Kasumi-1 (cell line): ENCODE measurements at places on chromosomes 2 and 18.

- no peak for DNase-seq
These were observed 349.8 kb downstream of the RBM43 start for GRCh38 chr2:150911766-150912280.

GRCh38 chr2:173199294-173199693, 123.6 kb downstream of the MAP3K20 start:
- DNase-seq = no peak

DNA sequence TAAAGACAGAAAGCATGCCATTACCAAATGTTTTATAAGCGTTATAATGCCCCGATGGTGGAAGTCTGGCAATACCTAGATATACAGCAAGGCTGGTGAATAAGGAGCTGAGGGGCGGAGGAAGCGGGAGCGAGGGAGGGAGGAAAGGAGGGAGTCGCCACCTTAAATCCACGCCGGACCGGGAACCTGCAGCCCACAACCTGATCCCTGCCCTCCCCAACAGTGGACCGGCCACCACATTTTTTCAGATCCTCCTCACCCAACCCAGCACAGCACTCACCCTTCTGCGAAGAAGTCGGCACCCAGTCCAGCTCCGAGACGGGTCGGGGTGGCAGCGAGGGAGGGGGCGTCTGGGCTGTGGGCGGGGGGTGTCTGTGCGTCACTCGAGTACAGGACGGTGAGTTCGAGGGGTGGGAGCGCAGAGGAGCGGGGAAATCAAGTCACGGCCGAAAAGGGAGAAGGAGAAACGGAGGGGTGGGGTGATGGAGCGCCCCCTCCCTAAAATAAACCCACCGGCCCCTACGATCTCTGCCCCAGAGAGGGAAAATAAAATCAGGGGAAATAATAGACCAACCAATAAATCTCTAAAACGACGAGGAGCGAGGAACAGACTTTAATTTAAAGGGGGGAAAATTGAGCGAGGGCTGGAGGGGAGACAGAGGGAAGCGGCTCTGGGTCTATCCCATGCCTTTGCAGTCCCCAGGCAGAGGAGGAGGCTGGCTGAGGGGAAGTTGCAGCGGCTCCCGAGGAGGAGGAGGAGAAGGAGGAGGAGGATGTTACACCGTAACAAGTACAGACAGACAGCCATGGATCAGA, 96.5 kb upstream of the SERTAD2 start:
- peak; percentile 52 for DNase-seq

- DNase-seq = no peak
These were observed 232.7 kb downstream of the DYSF start for GRCh38 chr2:71685941-71686611.

- DNase-seq = no peak
These were observed 881.8 kb downstream of the SLC4A3 start for GRCh38 chr2:220509096-220509757.

DNA sequence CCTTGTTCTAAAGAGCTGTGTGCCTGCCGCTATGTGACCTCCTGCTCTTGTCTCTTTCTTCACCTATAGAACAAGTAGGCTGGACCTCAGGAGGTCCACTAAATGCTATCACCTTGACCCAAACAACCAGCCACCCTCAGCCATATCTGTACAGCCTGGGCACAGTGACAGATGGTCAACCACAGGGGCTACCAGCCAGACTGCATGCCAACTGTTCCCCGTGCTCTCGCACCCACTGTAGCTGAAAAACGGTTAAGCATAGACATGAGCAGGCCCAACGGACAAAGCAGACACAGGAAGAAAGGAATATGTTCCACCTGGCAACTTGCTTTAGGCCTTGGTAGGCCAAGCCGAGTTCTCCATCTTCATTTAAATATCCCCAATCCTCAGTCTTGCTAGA, 43.2 kb upstream of the ACAA2 start:
- no peak for DNase-seq

DNA sequence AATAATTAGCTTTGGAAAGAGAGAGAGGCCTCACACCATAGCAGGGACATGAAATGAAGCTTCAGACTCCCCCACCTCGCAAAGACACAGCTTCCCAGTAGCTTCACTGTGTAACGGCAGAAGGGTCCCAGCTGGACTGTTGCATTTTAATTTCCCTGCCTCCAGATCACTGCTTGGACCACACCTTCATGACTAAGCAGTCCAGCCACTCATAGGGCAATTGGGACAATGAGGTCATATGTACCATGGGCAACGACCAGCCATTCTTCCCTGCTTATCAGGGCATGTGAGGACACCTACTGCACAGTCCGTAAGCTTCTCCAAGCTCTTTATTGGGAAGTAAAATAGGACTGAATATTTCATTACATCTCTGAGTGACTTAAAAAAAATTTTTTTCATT, 183.0 kb downstream of the MREG start:
- no peak for DNase-seq

DNA sequence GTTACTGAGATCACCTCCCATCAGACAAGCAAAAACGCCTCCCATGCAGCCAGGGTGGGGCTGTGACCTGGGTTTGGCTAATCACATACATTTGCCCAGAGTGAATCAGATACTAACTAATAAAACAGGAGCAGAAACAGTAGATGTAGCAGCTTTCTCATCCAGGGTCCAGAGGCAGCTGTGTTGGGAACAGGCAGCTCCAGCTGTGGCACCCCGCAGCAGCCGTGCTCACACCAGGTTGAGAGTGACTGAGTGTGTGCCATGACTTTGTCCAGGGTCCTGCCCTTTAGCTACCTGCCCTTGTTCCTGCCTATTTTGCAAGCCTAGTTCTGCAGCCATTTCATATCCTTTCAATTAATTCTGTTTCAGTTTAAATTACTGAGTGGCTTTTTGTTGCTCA, 20.5 kb downstream of the DDX18 start:
- DNase-seq = no peak

DNA sequence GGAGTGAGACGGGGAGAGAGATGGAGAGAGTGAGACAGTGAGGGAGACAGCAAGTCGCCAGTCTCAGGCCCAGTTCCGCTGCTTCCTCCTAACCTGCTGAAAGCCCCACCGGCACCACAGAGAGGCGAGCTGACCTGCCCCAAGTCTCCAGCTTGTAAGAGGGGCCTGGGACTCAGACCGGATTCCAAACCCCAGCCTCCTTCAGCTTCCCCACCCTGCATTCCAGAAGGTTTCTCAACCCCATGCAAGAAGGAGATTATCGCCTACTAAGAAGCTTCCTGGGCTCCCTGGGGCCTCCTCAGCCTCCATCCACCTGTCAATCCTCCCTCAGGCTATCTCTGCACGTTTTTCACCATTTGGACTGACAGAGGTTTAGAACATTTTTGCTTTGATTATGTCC, 173.1 kb upstream of the RAB6C start:
- no peak for DNase-seq

DNA sequence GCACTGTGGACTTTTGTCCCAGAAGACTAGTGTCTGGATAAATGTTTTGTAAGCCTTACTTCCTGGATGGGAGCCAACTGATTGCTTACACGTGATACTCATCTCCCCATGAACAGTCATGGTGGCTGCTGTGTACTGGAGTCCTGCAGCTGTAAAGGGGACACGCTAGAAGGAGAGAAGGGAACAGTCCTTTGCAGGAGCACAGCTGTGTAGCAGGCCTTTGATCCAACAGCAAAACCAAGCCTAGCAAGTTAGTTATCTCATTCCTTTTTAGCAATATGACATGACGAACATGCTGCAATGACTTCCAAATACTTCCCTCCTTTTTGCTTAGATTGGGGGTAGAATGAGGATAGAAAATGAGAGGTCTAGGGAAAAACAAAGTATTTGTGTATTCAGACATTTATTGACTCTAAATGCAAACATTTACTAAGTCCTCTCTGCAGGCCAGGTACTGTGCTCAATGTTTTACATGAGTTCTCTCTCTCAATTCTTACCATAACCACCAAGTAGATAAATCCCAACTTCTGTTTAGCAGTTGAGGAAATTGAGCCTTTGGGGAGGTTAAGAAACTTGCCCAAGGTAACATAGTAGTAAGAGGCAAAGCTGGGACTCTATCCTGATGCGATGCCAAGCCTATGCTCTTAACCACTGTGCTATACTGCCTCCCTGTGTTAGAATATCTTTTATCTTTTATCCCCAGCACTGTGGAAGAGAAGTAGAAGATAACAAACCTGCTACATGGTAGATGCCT, 55.4 kb upstream of the CD28 start:
- peak; percentile 29 for DNase-seq

- no peak for DNase-seq
These were observed 9.5 kb downstream of the ELP2 start for GRCh38 chr18:36139245-36139644.

- peak; percentile 10 for DNase-seq
These were observed 13.7 kb upstream of the TNP1 start for GRCh38 chr2:216873573-216873972.

GRCh38 chr2:64601034-64601754, 52.5 kb downstream of the SERTAD2 start:
- DNase-seq = no peak

DNA sequence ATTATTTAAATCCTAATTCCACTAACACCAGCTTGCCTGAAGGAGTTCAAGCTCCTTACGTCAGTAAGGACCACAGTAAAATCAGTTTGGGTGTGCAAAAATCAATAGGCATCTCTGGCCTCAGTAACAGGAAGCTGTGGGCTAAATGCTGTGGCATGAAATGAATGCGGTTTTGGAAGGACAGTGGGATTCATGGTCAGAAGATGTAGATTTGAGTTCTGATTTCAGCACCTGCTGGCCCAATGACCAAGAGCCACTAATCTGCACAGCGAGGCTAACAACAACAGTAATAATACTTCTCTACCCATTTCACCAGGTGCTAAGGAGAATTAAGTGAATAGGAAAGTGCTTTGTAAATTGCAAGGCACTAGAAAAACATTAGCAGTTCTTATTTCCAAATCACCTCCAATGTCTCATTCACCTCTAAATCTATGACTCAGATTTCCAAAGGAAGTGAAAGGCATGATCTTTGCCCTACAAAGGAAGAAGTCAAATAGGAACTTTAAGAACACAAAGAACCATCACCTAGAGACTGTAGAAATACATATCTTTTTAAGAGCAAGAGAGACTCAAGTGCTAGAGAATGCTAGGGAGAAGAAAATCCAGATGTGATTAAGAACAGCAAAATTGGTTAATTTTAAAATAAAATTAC, 172.6 kb downstream of the ANKRD44 start:
- no peak for DNase-seq

DNA sequence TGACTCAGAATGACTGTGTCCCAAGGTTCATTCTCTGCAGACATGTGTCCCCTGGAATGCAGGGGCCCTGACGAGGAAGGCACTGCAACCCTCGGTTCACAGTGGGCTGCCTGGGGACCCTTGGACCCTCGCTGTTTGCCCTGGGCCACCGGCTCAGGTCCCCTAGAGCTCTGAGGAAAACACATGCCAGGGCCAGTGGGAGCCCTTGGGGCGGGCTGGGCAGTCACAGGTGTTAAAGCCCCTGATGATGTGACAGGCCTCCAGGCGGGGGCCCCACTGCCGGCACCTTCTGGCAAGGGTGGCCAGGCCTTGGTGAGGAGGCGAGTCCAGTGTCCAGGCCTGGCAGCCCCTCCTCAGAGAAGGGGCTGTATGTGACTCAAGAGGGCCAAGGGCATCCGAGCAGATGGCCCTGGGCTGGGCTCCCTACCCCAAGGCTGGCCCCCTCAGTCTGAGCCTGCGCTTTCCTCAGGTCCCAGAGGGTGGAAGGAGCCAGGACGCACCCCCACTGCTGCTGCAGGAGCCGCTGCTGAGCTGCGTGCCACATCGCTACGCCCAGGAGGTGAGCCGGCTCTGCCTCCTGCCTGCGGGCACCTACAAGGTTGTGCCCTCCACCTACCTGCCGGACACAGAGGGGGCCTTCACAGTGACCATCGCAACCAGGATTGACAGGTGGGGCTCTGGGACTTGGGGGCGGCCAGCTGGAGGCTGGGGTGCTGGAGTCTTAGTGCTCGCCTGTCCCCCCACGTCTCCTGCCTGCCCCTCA, 11.1 kb downstream of the CAPN10 start:
- no peak for DNase-seq

DNA sequence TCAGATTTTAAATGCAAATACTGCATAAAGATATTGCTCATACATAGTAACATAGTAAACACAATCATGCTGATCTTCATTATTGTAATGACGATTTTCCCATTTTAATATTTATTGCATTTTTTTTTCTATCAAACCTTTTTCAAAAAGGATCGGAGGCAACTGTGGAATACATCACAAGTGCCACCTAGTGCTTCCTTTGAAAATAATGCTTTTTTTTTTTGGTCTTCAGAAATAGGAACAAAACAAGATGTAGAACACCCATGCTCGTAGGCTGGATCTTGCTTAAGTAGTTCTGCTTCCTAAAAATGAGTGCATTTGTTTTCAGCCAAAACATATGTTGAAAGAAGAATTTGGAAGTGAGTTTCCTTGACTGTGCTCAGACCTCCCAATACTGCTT, 35.7 kb upstream of the GPR155 start:
- peak; percentile 62 for DNase-seq

- no peak for DNase-seq
These were observed 567 bp downstream of the NT5C1B start for GRCh38 chr2:18588802-18589201.

DNA sequence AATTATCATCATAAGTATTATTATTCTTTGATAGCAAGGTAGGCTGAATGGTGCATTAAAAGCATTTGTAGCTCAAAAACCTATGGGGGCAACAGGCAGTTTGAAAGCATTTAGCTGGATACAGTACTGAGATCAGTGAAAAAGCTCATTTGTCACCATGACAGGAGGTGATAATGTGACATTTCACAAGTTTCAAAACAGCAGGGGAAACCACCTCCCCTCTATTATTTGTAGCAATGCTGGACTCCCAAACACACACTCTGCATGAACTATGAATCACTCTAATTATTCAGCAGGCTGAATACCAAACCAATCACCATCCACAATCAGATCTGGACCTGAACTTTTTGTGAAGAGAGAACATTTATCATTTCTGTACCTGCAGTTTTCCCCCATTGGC, 63.4 kb downstream of the MYO5B start:
- DNase-seq = no peak

DNA sequence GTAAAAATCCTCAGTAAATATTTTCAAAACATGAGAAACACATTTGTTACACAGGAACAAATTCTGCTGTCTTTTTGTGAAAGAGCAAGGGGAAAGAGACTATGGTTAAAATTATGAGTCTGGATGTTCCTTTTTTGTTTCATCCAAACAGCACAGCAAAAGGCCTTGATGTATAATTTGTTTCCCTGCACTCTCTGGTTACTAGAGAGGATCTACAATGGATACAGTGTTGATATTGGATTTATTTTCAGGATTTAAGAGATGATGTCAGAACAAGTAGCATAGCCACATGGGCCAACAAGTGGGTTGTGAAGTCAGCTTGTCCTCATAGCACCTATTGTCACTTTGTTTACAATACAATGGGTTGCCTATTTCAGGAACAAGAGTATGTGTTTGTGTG, 11.3 kb upstream of the ERBB4 start:
- no peak for DNase-seq

DNA sequence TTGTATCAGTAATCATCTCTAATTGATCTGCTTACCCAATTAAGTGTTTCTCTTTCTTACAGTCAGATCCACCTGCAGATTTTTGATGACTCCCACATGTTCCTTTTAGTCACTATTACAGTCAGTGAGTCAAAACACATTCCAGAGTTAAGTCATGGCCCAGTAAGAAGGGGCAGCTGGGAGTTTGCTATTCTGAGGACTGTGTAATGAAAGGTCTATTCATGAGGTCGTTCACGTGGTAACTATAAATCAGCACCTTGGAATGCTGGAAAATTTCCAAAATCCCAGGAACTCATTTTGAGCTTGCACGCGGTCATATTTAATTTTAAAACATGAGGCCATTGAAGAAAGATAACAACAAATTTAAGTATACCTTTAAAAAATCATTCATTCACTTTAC, 252.5 kb downstream of the XIRP2 start:
- no peak for DNase-seq
